Esophagus squamous epithelium (tissue), 5 donors: ENCODE measurements at places on chromosomes 3 and 15.

DNA sequence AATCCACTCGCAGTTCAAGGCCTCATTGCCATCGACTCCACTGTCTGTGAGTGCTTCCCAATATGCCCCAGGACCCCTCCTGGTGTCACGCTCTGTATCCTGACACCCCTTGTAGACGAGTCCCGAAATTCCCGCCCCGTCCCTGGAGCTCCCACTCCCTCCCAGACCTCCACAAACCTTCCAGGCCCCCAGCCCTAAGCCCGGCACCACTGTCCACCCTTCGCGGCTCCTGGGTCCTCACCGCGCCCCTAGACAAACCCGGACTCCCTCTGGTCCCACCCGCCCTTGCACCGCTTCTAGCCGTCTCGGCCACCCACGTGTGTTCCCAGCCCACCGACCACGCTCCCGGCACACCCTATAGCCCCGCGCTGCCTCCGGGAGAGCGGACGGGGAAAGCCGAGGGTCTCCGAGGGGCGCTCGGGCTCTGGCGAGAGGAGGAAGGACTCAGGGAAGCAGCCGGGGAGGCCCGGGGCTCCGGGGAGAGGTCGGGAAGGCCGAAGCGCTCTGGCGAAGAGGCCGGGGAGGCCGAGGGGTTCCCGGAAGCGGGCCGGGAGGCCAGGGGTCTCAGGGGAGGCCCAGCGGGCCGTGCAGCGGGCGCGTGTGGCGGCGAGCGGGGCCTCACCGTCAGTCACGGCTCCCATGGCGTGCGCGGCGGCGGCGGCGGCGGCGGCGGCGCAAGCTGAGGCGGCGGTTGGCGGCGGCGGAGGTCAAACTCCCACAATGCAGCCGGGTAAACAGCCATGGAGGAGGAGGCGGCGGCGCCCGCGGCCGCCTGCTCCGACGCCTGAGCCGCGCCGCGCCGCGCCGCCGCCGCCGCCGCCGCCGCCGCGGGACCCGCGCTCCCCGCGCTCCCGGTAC is at the start of the genes ATXN7 and THOC7:
Gene ATXN7 (plus strand): TSS at position 718 of the 858 bp plus-strand sequence. CDS start 48,732 bp downstream, outside the sequence.
Gene THOC7 (minus strand): TSS at position 656 of the 858 bp plus-strand sequence. CDS start 15 bp downstream, at position 641.
- DNase-seq: no peak

- DNase-seq: no peak
Observed at GRCh38 chr3:73433687-73434086, 191.1 kb downstream of the PDZRN3 start.

DNA sequence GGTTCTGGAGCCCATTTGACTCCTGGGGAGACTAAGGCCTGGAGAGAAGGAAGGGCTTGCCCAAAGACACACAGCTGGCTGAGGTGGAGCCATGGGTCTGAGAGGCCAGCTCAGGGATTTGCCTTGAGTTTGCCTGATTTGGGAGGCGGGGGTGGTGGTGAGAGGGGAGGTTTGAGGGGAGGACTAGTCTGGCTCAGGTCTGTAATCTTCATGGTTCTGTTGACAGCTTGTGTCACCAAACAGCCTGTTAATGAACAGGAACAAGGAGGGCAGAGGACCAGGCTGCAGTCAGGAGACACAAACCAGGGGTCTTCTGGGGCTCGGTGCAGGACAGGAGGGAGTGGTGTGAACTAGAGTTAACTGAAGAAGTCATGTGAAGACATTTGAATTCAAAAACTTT is 3.6 kb downstream of the TRH start:
- no peak for DNase-seq

DNA sequence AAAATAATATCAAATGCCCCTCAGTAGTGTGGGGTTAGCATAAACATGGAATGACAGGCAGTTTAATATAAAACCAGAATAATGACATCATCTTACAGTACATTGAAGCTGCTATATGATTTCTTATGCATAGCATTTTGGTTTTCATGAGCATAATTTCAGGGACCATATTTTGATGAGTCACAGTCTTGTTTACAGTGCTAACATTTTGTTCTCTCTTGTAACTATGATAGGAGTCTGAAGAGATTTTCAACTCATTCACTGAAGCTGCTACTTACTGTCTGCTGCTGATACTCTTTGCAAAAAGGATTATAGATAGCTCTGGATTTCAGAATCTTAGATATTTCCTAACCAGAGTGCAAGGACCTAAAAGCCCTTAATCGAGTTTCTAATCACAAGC is 92.6 kb upstream of the CCDC54 start:
- no peak for DNase-seq

DNA sequence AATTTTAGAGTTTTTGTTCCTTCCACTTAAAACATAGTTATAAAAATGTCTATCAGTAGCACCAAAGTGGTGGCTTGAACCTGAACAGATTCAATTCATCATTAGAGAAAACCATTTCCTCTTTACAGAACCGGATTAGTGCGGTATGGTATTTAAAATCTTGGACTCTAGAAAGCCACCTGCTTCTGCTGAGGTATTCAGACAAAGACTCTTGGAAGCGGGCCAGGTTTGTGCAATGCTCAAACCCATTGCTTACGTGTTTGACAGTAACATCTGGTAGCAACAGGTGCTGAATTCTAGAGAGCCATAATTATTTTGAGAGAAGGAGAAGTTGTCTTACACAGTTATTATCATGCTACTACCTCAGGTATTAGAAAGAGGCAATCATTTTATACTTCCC is 290.5 kb downstream of the NAALADL2 start:
- no peak for DNase-seq

DNA sequence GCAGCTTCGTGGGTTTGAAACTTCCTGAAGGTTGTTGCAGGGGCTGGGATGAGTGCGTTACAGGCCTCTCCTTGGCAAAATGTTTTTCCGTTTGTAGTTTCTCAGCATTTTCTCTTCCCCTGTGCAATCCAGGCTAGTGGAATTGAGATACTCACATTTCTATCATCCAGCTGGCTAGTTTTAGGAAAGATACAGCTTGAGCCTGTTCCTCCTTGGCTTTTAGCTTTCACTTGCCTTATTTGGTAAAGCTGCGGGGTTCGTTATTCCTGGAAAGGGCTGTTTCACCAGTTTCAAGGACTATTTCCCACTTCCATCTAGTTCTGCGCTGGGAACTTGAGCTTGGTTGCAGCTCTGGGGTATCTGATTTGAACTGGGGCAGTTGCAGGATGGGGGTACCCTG is 90.3 kb downstream of the ITPR1 start:
- no peak for DNase-seq

GRCh38 chr3:170189398-170190256 is 8.1 kb upstream of the PHC3 start:
- DNase-seq: no peak

GRCh38 chr15:72724028-72724427 is 38.0 kb downstream of the BBS4 start:
- no peak for DNase-seq

DNA sequence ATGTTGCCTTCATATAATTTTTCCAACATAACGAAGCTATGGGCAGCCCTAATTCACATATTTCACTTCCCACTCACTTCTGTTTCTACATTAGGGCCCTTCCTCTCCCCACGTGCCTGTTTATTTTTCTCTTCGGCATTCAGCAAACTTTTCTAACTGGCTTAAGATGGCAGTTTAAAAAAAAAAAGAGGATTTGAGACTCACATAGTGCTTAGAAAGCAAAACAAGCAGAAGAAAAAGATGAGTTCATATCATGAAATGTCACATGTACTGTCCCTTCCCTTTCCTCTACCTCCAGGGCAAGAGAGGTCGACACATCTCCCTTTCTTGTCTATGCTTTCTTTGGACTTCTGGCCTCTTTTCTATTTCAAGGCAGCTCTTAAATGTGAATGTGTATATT is 30.6 kb downstream of the SLC49A4 start:
- no peak for DNase-seq

DNA sequence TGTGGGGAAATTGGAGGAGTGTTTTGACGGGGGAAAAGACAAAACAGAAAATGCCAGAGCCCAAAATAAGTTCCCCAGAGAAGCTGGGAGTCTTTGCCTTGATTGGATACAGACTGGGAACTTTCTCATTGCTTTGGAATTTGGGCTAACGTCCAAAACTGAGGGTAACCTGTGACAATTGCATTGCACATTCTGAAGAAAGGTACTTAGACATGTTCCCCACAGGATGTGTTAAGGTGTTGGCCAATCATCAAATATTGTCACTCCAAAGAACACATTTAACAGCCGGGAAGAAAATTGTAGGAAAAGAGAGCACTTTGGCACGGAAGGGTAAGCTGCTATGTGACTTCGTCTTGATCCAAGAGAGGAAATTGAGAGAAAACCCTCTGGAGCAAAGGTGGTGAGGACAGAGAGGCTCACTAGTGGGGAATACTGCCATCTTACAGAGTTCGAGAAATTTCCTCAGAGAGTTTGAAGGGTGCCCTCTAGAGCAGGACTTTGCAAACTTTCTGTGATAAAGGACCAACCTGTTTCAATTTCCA is 619.5 kb upstream of the TBL1XR1 start:
- no peak for DNase-seq

- no peak for DNase-seq
Observed at GRCh38 chr15:85691350-85692240, 103.1 kb downstream of the KLHL25 start.

DNA sequence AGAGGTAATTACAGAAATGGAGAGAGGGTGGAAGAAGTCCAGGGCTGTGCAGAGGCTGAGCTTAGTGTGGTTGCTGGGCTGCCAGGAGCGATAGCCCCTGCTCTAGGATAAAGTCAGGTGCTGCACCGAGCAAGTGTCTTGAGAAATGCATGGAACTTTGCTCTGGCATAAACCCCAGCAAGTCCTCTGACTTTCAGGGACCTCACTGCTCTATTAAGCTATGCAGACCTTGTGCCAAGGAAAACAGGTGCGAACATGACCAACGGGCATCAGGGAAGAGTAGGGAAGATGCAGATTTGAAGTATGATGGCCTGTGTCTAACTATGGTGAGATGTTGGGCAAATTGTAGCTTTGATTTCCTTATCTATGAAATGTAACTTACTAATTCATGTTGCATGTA is 416.8 kb downstream of the NR2F2 start:
- no peak for DNase-seq

- DNase-seq: no peak
Observed at GRCh38 chr3:188383748-188384147, 229.8 kb downstream of the LPP start.

- DNase-seq: no peak
Observed at GRCh38 chr3:32759342-32759741, 58.5 kb upstream of the TRIM71 start.

- no peak for DNase-seq
Observed at GRCh38 chr3:170762064-170762463, 107.9 kb downstream of the RPL22L1 start.

DNA sequence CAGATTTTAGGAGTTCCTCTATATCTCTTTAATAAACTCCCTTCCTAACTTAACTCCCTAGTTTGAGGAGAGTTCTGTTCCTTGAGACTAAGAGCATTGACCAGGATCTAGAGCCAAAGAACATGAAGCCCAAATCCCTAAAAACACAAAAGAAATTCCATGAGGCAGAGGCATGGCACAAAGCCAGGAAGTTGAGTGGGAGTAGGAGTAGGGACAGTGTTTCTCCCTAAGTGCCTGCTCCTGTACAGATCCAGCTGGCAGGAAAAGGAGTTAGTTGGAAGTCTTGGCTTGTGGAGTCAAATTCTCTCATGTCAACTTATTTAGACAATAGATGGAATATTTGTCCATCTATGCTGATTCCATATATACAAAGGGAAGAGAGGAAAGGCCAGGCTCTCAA is 11.4 kb downstream of the ACTC1 start:
- DNase-seq: no peak

DNA sequence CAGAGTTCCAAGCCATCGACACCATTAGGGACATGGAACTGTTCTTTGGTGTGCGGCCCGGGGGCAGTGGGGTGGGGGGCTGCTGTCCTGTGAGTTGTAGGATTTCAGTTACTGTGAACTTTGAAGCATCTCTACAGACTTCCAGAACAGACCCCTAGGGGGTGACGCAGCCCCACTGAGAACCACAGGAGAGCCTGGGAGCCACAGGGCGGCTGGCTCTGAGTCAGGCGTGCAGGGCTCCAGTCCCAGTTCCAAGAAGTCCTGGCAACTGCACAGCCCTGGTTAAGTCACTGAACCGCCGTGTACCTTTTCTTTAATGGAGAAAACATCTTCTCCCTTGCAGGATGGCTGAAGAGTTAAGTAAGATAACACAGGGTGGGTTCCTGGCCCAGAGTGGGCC is 23.5 kb upstream of the LRTM1 start:
- DNase-seq: no peak

GRCh38 chr3:56817646-56818045 is 15.9 kb upstream of the ARHGEF3 start:
- DNase-seq: no peak

- no peak for DNase-seq
Observed at GRCh38 chr15:35833581-35833980, 287.6 kb upstream of the DPH6 start.

- no peak for DNase-seq
Observed at GRCh38 chr3:96478496-96478895, 335.9 kb upstream of the EPHA6 start.

GRCh38 chr3:55690177-55690576 is 203.1 kb upstream of the WNT5A start:
- no peak for DNase-seq

DNA sequence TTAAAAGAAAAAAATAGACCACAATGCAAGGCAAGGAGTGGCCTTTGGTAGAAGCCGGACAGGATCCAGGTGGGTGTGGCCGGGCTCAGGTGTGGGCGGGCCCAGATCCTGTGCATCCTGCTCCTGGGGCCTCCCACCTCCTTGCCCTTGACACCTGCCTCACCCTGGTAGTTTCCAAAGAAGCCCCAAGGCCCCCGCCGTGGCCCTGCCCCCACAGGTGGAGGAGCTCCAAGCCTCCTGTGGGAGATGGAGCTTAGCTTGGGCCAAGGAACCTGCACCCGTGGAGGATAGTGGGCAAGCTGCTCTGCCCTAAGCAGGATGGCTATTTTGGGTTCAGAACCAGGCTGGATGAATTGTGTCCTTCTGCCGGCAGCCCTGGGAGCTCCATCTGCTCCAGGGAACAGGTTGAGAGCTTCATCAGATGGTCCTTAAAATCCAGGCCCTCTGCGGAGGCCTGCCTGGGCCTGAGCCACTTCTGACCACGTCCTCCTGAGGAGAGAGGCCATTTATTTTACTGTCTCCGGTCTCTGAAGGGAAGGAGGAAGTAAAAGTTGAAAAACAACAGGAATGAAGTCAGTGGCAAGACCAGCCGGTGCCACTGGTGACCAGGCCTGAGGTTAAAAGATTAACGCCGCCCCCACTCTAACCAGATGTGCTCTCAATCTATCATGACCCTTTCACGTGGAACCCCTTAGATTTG is 53.9 kb upstream of the KLF13 start:
- no peak for DNase-seq

GRCh38 chr15:68208136-68208535 is 3.0 kb upstream of the CALML4 start:
- no peak for DNase-seq

- DNase-seq: no peak
Observed at GRCh38 chr3:120227710-120228347, 57.2 kb downstream of the GPR156 start.

DNA sequence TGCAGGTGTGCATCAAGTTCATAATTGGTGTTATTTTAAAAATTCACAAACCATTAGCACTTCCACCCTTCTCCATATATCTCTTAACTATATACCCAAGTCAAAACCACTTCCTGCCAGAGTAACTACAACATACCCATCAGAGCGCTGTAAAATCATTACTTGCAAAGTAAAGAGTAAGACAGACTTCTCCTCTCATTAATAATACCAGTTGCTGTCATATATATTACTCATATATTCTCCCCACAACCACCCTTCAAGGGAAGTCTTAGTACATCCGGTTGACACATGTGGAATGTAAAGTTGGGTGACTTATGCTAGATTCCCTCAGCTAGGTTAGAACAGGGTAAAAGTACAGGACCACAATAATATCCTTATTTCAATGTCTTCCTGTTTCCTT is 5.6 kb downstream of the TERC start:
- no peak for DNase-seq

GRCh38 chr15:39851500-39852092 is 68.5 kb downstream of the GPR176 start:
- DNase-seq: no peak
